ENCODE measurements at places on chromosomes 11 and 22.
A peak's percentile ranks its signal among the peaks of the same experiment; 100 is the strongest.

GRCh38 chr11:379205-380094 lies 10.2 kb downstream of the B4GALNT4 start:
- DNase-seq = no peak

- DNase-seq = no peak
Observed at GRCh38 chr22:23068096-23068831, 2.1 kb upstream of the GNAZ start.

DNA sequence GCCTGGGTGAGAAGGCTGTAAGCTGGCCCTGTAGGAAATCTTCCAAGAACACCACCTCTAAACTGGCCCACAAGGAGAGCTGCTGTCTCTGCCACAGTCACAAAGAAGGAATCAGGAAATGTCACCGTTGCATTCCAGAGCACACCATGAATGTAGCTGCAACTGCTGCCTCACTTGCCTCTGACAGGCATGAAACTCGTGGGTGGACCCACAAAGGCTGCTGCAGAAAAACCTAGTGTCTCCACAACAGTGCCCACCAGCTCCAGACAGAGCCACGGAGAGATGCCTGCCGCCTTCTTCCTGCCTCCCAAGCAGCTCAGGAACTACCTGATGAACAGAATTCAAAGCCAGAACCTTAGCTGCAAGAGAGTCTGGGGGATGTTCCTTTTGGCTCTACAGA lies 10.5 kb downstream of the DNAJB13 start:
- DNase-seq = no peak

DNA sequence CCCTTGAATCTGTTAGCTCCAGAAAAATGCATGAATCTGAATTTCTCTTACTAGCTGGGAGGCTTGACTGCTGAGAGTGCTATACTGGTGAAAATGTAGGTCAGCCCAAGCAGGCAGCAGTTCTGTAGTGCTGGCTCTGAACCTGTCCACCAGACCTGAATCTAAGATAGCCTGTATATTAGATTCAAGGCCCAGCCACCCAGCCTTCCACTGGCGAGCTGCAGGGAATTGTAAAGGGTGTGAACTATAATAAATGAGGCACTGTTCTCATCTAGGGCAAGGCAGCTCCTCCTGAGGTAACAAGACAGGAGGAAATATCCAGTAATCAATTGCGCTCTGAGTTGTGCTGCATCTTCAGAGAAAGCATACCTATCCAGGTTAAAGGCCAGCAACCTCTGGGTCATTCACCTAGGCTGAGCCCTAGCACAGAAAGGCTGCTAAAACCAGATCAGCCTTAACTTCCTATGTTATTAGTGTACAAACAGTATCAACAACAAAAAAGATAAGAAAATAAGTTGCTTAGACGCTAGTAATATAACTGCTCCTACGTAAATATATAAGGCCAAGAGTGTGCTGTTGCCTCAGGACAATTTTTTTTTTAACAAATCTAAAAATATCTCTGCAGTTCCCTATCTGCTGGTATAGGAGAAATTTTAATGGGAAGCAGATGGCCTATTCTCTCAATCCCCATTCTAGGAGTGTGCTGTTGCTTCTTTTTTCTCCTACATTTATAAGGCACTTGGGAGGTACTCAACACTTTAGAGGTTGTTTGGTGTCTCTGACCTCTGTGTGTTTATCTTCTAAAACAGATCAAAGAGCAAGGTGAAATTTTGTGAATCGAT lies 63.0 kb downstream of the RELT start:
- peak; percentile 69 for DNase-seq

GRCh38 chr22:35219012-35219411 lies 38.3 kb upstream of the HMGXB4 start:
- no peak for DNase-seq

- DNase-seq = no peak
Observed at GRCh38 chr11:43493431-43493830, 134.7 kb downstream of the TTC17 start.

DNA sequence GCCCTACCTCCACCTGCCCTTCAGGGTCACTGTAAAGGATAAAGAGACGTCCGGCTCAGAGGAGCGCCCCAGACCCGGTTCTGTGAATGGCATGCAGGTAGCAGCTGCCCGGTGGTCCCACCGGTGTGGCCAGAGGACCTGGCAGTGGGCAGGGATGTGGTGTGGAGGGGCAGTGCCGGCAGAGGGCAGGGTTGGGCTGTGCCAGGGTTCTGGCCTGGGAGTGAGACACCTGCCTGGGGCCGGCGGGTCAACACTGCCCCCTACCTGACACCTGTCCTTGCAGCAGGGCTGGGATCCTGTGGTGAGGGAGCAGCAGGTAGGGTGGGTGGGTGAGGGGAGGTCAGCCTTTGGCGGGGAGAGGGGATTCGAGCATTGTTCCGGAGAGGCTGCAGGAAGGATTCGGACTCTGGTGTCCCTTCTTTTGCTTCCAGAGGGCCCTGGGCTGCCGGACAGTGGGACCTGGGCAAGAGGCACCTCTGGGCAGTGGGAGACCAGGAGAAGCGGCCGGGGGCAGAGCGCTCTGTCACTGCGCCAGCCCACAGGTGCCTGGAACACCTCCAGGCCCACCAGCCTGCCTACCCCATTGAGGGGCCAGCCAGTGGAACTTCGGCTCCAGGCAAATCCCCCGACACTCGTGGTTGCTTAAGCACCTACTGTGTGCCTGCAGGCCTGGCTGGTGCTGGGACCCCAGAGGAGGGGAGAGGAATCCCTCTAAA lies 1.6 kb upstream of the PHLDA2 start:
- DNase-seq = no peak

DNA sequence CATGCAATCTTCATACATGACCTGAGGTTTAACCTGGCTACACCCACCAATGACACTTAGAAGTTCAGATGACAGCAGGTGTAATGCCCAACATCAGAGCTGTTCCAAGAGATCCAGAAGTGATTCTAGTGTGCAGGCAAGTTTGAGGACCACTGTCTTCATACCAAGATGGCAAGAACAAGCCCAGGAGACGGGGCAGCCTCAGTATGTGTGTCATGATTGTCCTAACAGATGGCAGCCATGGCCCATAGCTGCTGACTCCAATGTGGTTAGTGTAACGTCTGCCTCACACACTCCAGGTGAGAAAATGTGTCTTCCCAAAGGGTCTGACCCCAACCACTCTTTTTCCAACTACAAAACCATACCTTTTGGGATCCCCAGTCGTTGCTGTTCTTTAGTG lies 97.3 kb downstream of the ETS1 start:
- no peak for DNase-seq

DNA sequence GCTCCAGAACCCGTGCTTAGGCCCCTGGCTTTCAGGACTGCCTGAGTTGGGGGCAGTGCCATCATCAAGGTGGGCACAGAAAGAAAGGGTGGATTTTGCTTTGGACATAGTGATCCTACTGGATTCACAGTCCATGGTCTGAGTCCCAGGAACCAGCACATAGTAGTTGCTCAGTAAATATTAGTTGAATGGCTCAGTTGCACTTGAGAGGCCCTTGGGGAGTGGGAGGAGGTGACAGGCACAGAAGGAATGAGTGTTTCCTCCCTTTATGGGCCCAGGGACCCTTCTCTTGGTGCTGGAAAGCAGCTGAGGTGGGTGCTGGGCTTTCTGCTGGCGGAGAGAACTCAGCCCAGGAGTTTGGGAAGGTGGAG lies 16.6 kb downstream of the ARHGEF17 start:
- no peak for DNase-seq

DNA sequence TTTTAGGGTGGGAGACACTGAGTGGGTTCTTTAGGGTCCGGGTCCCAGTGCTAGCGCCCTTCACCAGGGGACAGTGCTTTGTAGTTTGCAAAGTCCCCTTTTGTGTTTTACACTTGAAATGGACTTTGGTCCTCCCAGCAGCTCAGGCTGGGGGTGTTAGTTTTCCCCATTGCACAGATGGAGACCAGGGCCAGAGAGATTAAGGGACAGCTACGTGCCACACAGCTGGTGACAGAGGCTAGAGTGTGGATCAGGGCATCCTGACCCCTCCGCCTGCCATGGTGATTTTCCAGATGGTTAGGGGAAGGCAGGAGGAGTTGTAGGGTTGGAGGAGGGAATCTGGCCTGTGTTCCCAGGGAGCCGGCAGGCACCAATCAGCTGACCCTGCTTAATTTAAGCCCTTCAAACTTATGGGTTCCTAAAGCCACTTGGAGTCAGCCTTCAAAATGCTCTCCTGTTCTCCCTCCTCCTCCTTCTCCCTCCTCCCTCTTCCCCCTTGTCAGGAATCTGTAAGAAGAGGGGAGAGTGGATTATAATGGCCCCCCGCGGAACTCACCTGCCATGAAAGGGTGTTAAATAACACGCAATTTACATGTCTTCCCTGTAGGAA lies 22.5 kb upstream of the MPPED1 start:
- peak; percentile 15 for DNase-seq

- no peak for DNase-seq
Observed at GRCh38 chr11:15761235-15761634, 595.1 kb downstream of the SOX6 start.

GRCh38 chr11:43418197-43418596 lies 59.5 kb downstream of the TTC17 start:
- DNase-seq = no peak

DNA sequence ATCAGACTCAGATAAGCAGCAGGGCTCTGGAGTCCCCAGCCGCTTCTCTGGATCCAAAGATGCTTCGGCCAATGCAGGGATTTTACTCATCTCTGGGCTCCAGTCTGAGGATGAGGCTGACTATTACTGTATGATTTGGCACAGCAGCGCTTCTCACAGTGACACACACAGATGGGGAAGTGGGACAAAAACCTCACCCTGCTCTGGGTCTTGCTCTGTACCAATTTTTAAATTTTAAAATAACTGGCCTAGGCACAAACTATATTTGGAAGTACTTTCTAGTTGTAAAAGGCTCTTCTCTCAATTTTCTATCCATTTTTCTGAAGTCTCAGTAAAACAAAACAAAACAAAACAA lies 131.7 kb downstream of the VPREB1 start:
- no peak for DNase-seq

- DNase-seq = peak; percentile 71
Observed at GRCh38 chr22:37284805-37285355, 2.6 kb downstream of the CYTH4 start.

GRCh38 chr11:41578421-41579051 lies 119.1 kb upstream of the LRRC4C start:
- DNase-seq = no peak

DNA sequence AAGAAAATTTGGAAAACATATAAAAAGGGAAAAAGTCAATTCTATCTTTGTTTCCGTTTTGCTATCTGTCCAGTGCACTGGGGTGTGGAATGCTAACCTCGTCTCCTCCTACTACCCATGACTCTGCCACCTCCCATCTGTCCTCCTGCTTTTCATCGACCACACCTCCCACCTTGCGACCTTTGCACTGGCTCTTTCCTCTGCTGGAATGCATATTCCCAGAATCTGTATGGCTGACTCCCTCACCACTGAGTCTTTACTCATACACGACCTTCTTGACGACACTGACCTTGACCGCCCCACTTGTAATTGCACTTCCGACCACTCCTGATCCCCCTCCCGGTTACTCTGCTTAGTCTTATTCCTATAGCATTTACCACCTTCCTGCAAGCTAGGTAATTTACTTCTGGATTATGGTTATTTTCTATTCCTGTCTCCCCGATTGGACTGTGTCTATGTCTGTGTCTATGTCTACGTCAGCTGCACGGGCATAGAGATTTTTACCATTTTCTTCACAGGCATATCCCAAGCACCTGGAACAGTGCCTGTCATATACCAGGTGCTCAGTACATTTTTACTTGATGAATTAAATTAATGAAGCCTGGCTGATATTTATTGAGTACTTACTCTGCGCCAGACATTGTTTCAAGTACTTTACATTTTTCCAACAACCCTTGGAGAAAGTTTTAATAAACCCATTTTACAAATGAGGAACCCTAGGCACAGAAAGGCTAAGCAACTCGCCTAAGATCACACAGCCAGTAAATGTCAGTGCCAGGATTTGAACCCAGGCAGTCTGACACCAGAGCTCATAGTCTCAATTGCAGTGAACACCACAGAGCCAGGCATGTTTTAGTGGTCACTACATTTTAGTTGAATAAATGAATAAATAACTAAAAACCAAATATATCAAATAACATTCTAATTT lies 89.3 kb upstream of the SLC22A12 start:
- DNase-seq = no peak

DNA sequence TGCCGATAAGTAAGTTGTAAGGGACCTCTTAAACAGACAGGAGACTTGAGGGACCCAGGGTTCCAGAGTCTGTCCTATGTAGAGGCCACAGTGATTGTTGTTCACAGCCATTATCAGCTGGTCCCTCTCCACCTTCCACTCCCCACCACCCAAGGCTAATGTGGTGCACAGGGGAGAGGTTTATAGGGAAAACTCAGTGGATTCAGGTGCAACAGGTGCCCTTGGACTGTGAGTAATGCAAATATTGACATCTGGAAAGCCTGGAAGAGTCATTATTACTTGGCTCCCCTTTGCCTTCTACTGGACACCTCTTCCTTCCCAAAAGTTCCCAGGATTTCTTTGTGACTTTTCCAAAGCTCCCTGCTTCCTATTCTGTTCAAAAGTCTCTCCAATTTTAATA lies 441.1 kb upstream of the CCDC90B start:
- DNase-seq = no peak

- no peak for DNase-seq
Observed at GRCh38 chr22:30000566-30000965, 79.7 kb upstream of the HORMAD2 start.

DNA sequence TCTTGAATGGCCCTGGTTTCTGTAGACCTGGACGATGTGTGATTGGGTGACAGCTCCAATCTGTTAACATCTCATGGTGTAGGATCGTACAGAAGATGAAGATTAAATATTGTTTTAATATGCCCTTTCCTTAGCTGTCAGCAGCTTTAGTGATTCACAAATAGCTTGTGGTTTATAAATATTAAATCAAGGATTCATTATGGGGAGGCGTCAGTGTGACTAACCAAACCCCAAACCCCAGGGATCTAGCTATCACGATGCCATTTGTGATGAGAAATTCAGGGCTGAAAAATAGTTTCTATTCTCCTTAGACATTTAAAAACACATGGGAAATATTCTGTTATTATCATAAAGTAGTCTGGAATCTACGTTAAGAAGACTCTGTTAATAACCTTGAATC lies 73.4 kb downstream of the NCAM1 start:
- no peak for DNase-seq

GRCh38 chr11:72727521-72727920 lies 24.7 kb downstream of the ARAP1 start:
- no peak for DNase-seq

GRCh38 chr11:71940561-71941219 lies 11.8 kb downstream of the RNF121 start:
- DNase-seq = no peak

DNA sequence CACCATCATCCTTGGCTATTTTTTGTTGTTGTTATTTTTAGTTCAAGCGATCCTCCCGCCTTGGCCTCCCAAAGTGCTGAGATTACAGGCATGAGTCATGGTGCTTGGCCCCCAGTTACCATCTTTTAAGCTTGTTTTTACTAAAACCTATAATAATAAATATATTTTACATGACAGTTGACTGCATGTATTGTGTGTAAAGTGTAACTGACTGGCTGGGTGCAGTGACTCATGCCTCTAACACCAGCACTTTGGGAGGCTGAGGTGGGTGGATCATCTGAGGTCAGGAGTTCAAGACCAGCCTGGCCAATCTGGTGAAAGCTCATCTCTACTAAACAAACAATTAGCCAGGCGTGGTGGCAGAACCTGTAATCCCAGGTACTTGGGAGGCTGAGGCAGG lies 386.2 kb downstream of the TENM4 start:
- DNase-seq = no peak

Measured in umbilical cord (tissue), 2 donors.